NCI-H226 (cell line): ENCODE measurements at places on chromosomes 12 and 14.

- peak; percentile 80 for DNase-seq
Measured at GRCh38 chr14:103867523-103867953, 20.2 kb upstream of the PPP1R13B start.

DNA sequence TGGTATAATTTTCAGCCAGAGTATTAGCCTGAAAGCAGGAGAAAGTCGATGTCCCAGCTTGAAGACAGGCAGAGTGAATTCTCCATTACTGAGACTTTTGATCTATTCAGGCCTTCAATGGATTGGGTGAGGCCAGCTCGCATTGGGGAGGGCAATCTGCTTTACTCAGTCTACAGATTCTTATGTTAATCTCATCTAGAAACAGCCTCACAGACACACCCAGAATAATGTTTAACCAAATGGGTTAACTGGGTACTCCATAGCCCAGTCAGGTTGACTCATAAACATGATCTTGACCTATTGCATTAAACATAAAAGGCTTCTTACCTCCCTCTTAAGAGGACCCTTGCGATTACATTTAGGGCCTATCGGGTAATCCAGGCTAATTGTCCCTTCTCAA is 118.0 kb downstream of the KTN1 start:
- no peak for DNase-seq

DNA sequence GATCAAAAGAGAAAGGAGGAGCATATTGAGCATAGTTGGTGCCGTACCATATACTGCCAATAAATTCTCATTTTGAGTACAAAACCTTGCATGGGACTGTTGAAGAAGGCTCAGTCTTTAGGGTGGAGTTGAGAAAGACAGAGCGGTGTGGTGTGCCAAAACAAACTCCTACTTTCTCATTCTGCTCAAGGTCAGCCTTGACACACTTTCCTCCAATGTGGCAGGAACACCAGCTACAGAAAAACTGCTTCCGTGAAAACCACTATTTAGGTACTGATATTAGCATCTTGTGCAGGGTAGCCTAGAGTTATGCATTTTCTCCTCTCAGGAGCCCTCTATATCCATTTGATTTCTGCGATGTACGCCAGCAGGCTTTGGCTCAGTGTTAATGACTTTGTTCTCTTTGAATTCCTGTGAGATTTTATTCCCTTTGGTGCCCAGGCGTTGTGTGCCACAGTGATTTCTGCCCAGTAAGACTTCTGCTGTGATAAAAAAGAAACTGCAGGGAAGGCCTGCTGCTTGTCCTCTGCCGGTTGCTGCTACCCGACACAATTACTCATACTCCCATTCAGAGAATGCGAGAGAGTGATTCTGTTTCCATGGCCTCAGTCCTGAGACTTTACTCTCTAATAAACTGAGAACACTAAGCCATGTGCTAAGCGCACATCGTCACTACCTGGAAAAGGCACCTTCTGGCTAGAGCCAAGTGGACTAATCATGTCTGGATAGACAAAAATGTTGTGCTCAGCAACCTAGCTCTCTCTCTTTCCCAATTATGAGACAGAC is 88.3 kb upstream of the MDM1 start:
- DNase-seq = no peak

GRCh38 chr12:107092669-107093416 is 506 bp downstream of the CRY1 start:
- peak; percentile 60 for DNase-seq

- DNase-seq = no peak
Measured at GRCh38 chr14:94631050-94631449, 18.9 kb downstream of the SERPINA3 start.

- DNase-seq = no peak
Measured at GRCh38 chr12:38515912-38516311, 199.3 kb downstream of the ALG10B start.

DNA sequence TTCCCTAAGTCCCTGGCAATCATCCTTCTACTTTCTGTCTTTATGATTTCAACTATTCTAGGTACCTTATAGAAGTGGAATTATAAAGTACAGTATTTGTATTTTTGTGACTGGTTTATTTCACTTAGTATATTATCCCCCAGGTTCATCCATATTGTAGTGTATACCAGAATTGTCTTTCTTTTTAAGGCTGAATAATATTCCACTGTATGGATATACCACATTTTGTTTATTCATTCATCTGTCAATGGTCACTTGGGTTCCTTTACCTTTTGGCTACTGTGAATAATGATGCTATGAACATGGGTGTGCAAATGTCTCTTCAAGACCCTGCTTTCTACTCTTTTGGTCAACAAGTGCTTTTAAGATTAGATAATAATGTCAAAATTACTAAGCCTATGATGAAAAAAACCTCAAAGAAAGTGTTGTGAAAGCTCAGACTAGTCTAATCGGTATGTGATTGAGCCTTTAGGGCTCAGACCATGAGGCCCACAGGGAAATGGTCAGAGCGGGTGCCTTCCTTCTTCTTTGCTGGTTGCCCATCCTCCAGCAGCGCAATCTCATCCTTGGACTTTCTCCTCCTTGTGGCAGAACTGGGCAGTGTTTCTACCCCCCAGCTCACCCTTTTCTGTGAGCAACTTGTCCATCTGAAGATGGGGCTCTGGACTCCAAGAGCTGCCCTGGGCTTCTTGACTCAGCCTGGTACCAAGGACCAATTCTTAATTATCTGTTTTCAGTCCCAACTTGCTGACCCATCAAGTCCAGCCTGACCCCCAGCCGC is 105.4 kb downstream of the TTC8 start:
- DNase-seq = no peak

DNA sequence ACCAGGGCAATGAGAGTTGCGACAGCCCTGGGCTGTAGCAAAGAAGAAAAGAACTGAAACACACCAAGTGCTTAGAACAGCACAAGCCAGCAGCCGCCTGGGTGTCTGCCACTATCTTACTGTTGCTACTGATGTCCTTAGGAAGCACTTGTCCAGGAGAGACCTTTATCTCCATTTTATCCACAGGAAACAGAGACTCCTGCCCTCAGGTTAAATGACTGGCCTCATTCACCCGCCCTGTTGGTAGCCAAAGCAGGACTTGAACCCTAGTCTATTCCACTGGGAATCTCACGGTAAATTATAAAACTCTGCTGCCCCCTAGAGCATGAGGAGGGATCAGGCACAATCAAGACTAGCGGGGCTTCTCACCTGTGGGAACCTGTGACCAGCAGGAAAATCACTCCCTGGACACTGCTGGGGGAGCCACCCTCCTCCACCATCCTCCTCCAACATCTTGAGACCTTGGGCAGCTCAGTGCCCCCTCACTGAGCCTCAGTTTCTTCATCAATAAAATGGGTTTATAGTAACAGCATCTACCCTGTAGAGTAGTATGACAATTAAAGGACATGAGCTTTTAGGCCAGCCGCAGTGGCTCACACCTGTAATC is 20.5 kb upstream of the TESC start:
- no peak for DNase-seq
